ENCODE measurements at places on chromosomes 2 and 18.

DNA sequence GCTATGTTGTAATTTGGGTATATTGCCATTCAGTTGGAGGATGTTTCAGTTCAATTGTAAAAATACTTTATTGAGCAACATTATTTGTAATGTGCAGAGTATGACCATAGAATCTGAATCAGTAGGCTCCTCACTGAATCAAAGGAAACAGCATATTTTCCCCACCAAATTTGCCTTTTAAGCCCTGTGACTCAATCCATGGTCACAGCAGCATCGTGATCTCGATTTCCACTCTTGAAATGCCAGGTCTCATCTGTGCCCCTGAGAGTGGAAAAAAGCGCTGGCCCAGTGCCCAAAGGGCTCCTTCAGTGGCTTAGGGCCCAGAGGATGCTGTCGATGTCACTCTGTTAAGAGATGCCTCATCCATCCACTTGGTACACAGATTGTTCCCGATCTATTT lies 57.5 kb downstream of the FHOD3 start:
- no peak for DNase-seq

DNA sequence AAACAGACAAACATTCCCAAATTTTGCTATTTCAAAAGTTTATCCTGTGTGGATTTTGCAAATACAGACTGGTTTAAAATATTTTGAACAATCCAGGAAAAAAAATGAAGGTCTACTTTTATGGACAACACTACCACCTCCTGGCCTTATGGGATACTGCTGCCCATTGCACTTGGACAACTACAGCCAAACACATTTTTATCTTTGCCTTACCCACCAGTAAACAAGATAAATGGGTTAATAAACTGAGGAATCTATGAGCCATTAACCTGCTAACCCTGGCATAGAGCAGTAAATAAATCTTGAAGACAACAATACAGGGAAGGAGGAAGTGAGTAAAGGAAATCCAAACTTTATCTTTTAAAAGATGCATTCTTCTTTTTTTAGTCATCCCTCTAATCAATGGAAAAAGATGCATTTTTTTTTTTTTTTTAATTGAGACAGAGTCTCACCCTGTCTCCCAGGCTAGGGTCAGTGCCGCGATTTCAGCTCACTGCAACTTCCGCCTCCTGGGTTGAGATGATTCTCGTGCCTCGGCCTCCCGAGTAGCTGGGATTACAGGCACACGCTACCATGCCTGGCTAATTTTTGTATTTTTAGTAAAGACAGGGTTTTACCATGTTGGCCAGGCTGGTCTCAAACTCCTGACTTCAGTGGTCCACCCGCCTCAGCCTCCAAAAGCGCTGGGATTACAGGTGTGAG lies 2.1 kb upstream of the SPIRE1 start:
- no peak for DNase-seq

GRCh38 chr2:177721818-177722567 lies 329.4 kb downstream of the AGPS start:
- DNase-seq = no peak

- DNase-seq = no peak
Observed at GRCh38 chr2:64462940-64463700, 9.2 kb downstream of the LGALSL start.

DNA sequence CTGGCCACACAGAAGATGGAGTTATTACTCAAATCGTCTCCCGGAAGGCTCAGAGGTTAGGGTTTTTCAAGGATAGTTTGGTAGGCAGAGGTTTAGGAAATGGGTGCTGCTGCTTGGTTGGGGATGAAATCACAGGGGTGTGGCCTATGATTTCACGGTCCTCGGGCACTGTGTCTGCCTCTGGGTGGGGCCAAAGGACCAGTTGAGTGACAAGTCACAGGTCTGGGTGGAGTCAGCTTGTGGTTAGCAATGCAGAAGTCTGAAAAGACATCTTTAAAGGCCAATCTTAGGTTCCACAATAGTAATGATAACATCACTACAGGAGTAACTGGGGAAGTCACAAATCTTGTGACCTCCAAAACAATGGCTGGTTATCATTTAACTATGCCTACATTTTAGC lies 387.8 kb downstream of the ZNF521 start:
- no peak for DNase-seq

DNA sequence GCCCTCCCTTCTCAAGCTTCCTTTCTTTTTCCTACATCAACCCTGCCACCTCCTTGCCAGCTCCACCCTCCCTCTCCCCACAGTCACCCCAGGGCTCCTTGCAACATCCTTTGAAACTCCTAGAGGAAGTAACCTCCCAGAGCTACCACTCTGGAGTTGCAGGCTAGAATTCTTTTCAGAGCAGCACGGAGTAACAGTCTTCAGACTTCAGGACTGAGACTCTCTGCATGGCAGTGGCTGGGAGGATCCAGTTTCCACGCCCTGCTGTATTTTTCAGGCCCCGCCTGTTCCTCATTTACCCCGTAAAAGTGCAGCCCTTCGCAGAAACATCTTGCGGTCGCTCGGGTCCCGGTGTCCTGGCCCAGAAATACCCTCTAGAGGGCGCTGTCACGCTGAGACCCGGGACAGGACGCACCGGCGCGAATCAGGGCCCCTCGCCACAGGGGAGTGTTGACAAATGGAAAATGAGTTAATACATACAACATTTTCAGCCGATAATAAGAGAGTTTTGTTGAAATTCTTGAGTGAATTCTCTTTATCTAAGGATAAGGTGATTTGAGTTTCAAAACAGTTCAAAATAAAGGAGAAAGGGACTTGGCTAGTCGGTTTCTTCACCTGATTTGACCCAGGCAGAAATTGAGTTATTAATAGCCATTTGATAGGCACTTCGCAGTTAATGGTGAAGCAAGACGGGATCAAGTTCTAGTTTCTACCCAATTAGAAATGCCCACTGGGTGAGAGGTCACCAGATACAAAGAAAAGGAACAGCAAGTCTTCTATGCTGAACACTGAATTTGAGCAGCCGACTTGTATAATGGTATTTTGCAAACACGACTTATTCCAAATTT lies 18.5 kb upstream of the NTSR2 start:
- DNase-seq = peak; percentile 63
